ENCODE measurements at places on chromosomes 6 and 20.

GRCh38 chr6:156909212-156910010 lies 132.2 kb downstream of the ARID1B start:
- DNase-seq: no peak

- peak; percentile 33 for DNase-seq
Measured at GRCh38 chr20:30168025-30168799, 1089.3 kb upstream of the DEFB115 start.

DNA sequence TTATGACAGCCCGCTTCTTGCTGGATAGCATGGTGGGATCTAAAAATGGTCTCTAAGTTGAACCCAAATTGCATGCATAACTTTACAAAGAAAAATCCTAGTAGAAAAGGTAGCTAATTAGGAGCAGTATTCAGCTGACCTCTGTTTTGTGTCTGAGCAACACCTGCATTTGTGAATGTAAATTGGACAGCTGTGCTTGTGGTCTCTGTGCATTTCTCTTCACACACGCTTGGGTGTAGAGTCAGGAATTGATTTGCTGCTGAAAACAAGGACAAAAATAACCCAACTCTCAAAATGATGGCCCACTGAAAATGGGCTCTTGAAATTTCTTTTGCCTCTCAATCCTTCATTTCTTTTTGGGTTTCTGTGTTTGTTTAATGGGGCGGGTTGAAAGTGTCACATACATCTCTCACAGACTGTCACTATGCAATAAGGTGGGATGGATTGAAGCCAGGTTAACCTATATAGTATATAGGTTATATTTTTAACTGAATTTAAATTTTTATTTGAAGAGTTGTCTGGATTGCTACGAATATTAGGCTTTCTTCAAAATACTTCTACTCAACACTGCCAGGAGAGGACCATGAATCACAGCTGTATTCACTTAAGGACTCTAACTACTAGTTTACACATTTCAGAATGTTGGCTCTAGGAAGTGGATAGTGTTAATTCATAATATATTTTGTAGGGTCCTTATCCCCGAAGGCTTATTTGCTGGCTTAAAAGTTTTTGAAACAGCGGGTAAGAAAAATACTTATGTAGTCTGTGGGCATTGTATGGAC lies 46.5 kb downstream of the SOBP start:
- DNase-seq: no peak

- no peak for DNase-seq
Measured at GRCh38 chr6:141607956-141608355, 524.8 kb upstream of the GJE1 start.

Data from activated T-cell treated with anti-CD3 and anti-CD28 coated beads for 1 hour (primary cell).